SK-N-SH (cell line): ENCODE measurements at places on chromosomes 2 and 18. TPM values are rescaled to one million over a fixed set of nuclear protein-coding genes. Genes with fewer than 3 reads are reported as not detected.

Gene NABP1
- polyA plus RNA-seq, result 19.1 and 35.7 TPM in 2 replicates

DNA sequence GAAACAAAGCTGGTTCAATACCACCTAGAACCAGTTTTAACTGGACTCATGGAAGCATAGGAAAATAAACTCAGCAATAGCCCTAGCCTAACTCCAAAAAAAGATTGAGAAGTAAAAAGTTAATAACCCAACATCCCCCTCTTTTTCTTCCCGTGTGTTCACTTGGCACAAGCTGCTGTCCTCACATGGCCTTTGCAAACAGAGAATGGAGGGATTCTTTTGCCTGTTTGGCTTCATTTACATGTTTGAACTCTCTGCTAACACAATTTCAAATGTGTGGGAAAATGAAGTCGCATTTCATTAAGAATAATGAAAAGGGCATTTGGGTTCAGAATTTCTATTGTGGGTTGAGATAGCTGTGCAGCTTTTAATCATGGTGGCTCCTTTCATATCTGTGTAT, 589.2 kb upstream of the LRRTM1 start:
- DNase-seq, result no peak

Gene CCL20
- polyA plus RNA-seq, result 0.12 TPM in 1 of 2 replicates, not detected in the other

GRCh38 chr2:100756704-100757103, 63.2 kb upstream of the NPAS2 start:
- DNase-seq, result no peak

Gene DLX1
- 0.07 and 0.13 TPM in 2 replicates for polyA plus RNA-seq

Gene ANKRD39
- 11.8 and 13.4 TPM in 2 replicates for polyA plus RNA-seq

Gene ICA1L
- 3.7 and 5.9 TPM in 2 replicates for polyA plus RNA-seq
